ENCODE measurements at places on chromosomes 4 and X.

DNA sequence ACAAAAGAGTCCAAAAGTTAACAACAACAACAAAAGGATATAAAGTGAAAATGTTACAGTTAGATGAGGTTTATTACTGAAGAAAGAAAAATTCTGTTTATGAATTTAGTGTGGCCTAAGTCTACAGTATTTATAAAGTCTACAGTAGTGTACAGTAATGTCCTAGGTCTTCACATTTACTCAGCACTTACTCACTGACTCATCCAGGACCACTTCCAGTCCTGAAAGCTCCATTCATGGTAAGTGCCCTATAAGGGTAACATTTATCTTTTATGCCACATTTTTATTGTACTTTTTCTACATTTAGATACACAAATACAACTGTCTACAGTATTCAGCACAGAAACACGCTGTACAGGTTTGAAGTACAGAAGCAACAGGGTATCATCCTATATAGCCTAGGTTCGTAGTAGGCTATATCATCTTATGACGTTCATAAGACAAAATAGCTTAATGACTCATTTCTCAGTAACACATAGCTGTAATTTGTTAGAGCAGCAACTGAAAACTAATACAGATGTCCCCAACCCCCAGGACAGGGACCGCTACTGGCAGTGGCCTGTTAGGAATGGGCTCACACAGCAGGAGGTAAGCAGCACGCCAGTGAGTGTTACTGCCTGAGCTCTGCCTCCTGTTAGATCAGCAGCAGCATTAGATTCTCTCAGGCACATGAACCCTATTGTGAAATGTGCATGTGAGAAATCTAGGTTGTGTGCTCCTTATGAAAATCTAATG is 61.3 kb downstream of the CENPC start:
- DNase-seq: no peak

- DNase-seq: no peak
These were observed 34.4 kb downstream of the PTTG2 start for GRCh38 chr4:37994569-37994968.

DNA sequence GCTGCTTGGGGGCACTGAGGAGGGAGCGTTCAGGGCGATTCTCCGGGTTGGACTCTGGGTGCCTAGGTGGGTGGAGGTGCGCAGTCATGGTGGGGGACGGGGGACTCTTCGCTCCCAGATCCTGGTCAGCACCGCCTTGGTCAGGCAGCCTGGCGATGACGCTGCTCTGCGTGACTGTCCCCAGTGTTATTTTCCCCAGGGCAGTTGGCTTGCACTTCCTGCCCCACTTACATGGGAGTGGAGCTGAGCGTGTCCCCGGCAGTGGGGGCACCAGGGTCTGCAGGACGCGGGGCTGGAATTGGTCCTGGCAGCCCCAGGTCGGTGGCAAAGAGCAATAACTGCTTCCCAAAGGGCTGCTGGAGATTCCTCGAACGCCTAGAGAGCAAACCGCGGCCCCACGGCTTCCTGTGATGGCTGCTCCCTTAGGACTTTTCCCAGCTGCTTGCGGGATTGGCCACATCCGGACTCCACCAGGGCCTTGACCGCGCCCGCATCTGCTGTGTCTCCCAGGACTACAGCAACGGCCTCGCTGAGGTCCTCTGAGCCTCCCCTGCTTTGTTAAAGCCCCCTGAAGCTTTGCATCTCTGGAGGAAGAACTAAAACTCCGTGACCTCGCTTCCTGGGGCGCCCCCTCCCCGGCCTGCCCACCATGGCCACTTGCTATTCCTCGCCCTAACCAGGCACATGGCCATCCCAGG is 35.3 kb upstream of the GPR78 start:
- DNase-seq: no peak

GRCh38 chr4:99637174-99637573 is 20.5 kb downstream of the C4orf54 start:
- DNase-seq: no peak

- DNase-seq: no peak
These were observed 100.8 kb downstream of the ANXA3 start for GRCh38 chr4:78652282-78652876.

DNA sequence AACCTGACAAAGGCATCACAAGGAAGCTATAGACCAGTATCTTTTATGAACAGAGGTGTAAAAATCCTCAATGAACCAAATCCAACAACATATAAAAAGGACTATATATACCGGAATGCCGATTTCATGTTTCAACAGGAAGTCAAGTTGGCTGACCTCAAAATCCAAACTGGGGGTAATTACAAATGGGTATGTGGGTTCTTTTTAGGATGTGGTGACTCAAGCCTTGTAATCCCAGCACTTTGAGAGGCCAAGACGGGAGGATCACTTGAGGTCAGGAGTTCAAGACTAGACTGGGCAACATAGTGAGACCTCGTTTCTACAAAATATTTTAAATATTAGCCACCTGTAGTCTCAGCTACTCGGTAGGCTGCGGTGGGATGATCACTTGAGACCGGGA is 10.4 kb downstream of the PRSS48 start:
- DNase-seq: no peak

DNA sequence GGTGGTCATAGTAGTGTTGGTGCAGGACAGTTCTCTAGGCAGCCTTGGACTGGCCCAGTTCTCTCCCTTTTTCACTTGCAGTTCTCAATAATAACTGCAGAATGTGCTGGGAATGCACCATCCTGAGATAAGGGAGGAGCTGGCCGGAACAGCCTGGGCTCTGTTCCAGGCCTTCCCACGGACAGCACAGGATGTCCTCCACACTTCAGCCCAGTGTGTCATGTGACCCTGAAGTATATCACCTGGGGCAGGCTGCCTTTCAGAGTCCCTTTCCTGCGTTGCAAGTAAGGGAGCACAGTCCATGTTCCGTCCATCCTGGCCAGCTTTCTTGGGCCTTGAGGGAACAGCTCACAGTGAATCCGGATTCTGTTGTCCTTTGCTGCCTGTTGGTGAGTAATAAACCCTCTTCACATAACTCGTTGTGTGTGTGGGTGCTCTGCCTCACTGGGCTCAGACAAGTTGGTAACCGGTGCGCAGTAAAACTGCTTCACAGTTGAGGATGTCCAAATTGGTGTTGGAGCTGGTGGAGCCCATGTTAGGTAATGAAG is 32.3 kb upstream of the BBS12 start:
- DNase-seq: no peak

DNA sequence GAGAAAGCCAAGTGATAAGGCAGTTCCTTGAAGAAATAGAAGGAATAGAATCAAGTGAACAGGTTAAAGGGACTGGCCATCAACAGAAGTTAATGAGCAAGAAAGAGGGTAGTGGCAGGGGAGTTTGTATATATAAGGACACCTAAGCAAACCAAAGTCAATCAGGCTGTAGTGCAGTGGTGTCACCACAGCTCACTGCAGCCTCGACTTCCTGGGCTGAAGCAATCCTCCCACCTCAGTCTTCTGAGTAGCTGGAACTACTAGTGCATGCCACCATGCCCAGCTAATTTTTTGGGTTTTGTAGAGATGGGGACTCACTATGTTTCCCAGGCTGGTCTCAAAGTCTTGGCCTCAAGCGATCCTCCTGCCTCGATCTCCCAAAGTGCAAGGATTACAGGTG is 15.9 kb downstream of the ACOT9 start:
- no peak for DNase-seq

- DNase-seq: no peak
These were observed 50.2 kb downstream of the LEF1 start for GRCh38 chr4:108118505-108118904.

- no peak for DNase-seq
These were observed 16.7 kb downstream of the SLC7A11 start for GRCh38 chr4:138225477-138225876.

- DNase-seq: no peak
These were observed 111.2 kb downstream of the QDPR start for GRCh38 chr4:17400686-17401085.

DNA sequence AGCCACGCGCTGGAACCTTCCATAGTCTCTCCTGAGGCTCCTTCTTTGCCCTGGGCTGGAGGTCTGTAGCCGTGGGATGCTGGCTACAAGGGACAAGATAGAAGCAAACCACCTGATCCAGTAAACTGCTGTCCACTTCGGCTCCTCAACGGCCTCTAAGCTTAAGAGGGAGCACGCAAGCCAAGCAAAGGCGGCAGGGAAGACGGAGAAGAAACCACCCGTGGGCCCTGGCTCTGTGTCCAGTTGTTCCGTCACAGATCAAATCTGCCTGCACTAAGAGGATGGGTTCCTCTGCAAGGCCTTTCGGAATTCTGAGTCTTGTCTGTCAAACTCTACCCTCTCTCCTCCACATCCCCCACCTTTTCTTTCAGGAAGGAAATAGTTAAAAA is 401 bp upstream of the EDNRA start:
- no peak for DNase-seq

GRCh38 chrX:37820646-37821045 is 26.7 kb downstream of the DYNLT3 start:
- DNase-seq: no peak

- DNase-seq: no peak
These were observed 172.0 kb upstream of the KLF3 start for GRCh38 chr4:38491854-38492478.

- no peak for DNase-seq
These were observed 47.2 kb upstream of the HS3ST1 start for GRCh38 chr4:11475871-11476270.

DNA sequence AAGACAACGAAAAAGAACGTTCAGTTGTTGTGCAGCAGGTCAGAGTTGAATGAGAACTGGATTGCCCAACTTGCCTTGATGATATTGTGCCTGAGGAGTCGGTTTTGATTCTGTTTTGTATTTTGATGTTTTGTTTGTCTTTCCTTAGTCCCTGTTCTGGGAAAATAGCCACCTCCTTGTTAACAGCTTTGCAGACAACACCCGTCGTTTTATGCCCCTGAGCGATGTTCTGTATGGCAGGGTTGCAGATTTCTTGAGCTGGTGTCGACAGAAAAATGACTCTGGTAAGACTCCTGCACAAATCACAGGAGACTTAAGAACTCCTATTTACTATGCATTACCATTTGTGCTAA is 4.5 kb downstream of the BST1 start:
- no peak for DNase-seq

DNA sequence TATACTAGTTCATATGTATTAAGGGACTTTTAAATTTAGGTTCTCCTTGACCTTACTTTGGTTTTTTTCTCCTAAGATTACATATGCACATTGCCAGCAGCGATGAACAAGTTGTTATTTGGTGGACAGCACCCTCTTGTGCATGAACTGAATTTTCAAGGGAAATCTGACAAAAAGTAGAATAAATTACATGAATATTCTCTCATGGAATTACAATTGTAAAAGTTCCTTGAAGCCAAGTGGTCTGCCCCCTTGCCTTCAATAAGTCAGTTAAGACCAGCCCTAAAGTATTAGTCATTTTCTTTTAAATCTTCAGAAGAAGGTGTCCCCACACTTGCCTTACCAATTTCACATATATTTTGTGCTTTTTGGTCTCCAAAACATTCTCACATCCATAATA is 30.7 kb upstream of the SMARCA5 start:
- DNase-seq: no peak

- no peak for DNase-seq
These were observed 86.1 kb downstream of the USP46 start for GRCh38 chr4:52572936-52573485.

DNA sequence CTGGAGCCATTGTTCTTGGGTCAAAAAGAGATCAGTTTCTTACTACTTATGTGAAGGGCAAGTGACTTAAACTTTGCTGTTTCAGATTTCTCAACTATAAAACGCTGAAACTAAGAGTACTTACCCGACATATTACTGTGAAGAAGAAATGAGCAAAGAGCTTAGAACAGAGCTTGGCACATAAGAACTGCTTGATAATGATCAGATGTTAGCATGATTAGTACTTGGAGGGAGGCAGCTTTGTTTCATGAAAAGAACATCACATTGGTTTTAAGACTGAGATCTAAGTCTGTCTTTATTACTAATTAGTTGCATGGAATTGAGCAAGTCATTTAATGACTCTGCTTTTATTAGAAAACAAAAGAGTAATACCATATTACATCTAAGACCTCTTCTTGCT is 169.1 kb downstream of the ARHGAP24 start:
- DNase-seq: no peak

DNA sequence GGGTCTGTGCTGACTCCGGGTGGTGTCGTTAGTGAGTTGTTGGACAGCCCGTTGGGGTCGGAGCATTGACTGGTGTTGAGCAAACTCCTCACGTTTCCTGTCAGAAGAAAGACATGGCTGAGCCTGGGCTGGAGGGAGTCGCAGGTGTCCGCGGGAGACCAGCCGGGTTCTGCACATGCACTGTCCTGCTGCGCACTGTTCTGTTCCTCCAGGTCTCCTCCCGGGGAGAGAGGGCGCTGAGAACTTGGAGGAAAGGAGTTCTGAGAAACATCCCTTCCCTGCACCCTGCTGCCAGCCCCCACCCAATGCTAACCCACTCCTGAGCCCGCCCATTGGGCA is 1.1 kb downstream of the ZNF141 start:
- no peak for DNase-seq

GRCh38 chr4:156974264-156974663 is 2.7 kb upstream of the PDGFC start:
- DNase-seq: no peak

DNA sequence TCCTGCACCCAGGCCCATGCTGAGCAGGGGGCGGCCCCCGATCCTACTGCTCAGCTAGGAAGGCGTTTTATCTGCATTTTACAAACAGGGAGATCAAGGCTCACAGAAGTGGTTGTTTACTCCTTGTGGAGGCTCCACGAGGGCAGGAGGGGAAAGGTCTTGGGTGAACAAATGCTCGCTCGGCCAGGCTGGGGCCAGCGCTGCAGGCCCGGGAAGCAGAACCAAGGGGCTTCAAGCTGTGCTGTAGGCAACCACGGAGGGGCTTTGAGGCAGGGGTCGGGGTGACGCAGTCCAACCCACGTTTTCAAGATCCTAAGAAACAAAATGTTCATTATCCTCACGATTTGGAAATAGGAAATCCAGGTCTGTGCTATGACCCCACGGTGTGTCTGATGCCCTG is 125.8 kb downstream of the HMX1 start:
- DNase-seq: no peak

- no peak for DNase-seq
These were observed 7.2 kb downstream of the IRAK1 start for GRCh38 chrX:154012336-154012991.

DNA sequence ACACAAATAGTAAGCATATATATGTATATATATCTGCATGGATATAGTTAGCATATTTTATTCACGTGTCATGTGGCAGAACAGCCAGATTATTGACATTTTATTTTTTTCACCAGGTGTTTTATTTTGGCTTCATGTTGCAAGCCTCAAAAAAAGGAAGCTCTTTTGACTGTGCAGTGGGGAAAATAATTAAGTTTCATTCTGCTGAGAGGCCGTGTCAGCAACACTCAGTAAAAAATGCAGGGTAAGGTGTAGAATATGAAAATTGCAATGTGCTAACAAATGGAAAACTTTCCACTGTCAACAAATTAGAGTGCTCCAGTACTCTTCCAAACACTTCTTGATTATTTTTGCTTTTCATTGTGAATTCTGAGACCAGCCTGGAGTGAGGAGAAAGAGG is 511.5 kb downstream of the GLUD2 start:
- DNase-seq: no peak

- DNase-seq: no peak
These were observed 129.1 kb downstream of the CBR4 start for GRCh38 chr4:168880811-168881595.

DNA sequence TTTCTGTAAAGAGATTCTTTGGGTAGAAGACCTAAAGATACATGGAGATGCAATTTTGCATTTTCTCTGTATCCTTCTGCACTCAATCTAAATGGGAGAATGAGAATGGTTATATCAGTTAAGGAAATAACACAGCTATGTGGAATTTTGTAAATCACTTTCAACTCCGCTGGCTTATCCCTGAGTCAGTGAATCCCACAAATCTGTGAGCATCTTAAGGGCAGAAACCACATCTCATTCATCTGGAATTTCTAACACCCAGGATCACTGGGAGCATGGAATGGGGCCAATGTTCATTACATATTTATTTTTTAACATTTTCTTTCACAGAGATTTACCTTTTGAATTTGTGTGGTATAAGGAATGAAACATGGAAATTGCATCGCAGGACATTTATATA is 167.8 kb downstream of the CFAP47 start:
- no peak for DNase-seq
